OCI-M1 (cell line): ENCODE measurements at places on chromosomes 3 and 15.

- no peak for DNase-seq
Observed at GRCh38 chr3:11410564-11410963, 138.4 kb downstream of the ATG7 start.

- DNase-seq = no peak
Observed at GRCh38 chr3:138938056-138938876, 8.7 kb downstream of the FOXL2 start.

DNA sequence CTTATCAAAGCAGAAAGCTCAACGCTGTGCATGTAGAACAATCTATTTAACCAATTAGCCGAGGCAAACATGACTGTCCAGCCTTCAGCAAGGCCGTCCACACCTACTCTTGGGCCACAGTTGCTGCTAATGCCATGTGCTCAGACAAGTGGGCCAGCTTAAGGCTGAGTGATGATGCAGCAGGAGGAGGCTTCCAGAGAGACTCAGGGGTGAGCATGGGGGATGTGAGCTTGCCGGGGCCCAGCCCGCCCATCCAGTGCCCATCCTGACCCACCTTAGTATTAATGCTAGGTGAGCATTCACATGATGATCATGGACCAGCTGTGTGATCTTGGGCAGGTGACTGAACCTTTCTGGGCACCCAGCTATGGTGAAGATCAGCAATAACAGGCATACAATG is 150.1 kb downstream of the TPRA1 start:
- no peak for DNase-seq

GRCh38 chr3:49198161-49198560 is 26.8 kb downstream of the KLHDC8B start:
- DNase-seq = no peak

DNA sequence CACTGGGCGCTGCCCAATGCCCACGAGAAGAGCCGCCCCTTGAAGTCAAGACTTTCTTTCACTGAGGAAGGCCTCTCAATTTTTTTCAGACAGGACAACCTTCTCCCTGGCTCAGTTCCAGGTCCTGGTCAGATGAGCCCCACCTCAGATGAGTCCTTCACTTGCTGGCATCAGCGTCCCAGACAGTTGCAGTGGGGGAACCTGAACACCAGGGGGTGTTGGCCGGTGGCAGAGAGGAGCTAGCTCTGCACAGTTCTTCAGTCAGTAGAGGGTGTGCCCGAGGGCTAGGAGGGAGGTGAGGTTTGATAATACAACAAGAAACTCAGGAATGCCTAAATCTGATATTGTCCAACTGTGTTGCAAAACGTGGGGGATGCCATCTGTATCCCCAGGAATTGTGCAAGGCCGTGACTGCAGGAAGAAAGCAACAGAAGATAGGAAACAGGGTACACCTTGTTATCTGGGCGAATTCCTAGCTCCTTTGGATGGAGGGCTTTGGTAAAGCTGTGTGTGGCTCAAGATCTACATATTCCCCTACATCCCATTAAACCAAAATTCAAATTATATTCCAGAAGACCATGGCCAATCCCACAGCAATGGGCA is 34.3 kb downstream of the CCR3 start:
- peak; percentile 29 for DNase-seq

DNA sequence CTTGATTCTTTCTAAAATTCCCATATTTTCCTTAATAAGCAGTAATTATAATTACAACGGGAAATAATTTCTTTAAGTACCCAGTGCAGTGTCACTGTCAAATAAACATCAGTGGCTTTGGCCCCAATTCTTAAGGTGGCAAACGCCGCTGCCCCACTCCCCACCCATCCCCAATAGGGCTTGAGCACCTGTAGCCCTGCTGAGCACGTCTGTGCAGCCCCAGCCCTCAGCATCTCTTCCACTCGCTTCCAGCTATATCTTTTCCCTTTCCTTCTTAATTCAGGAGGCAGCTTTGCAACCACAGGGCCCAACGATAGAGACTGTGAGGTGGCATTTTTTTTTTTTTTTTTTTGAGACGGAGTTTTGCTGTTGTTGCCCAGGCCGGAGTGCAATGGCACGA is 9.0 kb downstream of the PPM1M start:
- no peak for DNase-seq

- no peak for DNase-seq
Observed at GRCh38 chr3:33394403-33395054, 45.7 kb downstream of the UBP1 start.

GRCh38 chr3:140176526-140176925 is 241.5 kb downstream of the CLSTN2 start:
- no peak for DNase-seq

DNA sequence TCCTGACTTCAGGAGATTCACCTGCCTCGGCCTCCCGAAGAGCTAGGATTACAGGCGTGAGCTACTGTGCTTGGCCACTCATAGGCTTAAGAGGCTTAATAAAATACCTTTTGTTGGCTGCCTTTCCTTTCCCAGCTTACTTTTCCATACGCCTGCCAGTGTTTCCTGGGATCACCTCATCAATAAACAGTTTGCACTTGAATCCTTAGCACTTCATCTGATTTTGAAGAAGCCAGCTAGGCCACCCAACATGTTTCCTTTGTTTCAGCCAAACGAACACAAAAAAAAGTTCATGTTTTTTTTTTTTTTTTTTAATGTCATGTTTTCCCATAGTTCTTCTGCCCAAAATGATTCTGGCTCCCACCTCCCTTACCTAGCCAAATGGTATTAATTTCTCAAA is 92.3 kb downstream of the RAP2B start:
- DNase-seq = no peak

GRCh38 chr3:188742755-188743550 is 428.8 kb upstream of the TPRG1 start:
- DNase-seq = no peak

GRCh38 chr3:16838561-16838960 is 46.2 kb upstream of the PLCL2 start:
- DNase-seq = no peak
